Mesenteric fat pad (tissue), 1 donor: ENCODE measurements at places on chromosomes 3 and 15. TPM values are rescaled to one million over a fixed set of nuclear protein-coding genes. Genes with fewer than 3 reads are reported as not detected.

Gene MGLL
- 301 TPM for total RNA-seq

Gene PLCH1
- not detected for total RNA-seq

Gene ADIPOQ
- total RNA-seq = 1,676 TPM

Gene ACP3
- 2.5 TPM for total RNA-seq

Gene CIB1
- total RNA-seq = 58.0 TPM

Gene DPPA2
- total RNA-seq = not detected

Gene ZCWPW2
- 0.51 TPM for total RNA-seq

Gene AGBL1
- total RNA-seq = not detected

Gene SI
- total RNA-seq = 1.0 TPM

- no peak for DNase-seq
Observed at GRCh38 chr3:100057716-100058575, 56.4 kb downstream of the FILIP1L start.

GRCh38 chr3:126102530-126102951 lies 18.6 kb upstream of the SLC41A3 start:
- peak; percentile 82 for DNase-seq

GRCh38 chr3:61889259-61889658 lies 327.9 kb downstream of the PTPRG start:
- no peak for DNase-seq

DNA sequence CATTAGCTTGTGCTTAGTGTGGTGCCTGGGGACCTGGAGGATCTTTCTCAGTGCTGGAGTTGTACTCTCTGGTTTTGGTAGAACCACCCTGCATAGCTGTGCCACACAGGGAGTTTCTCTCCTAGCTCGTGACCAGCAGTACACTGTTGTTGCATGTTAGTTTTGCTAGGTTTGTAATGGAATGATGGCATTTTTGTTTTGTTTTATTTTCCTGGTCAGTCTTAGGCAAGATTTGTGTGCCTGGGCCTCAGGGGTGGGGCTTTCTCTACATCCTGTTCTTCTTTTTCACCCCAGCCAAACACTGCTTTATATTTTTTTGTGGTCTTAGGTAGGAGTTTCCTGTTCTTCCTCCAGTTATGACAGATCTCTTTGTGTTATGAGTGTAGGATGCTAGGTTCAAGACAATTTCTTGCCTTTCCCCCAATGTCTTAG lies 534.5 kb upstream of the KCNMB2 start:
- DNase-seq = no peak

GRCh38 chr15:69576035-69576526 lies 123.5 kb downstream of the RPLP1 start:
- DNase-seq = no peak

DNA sequence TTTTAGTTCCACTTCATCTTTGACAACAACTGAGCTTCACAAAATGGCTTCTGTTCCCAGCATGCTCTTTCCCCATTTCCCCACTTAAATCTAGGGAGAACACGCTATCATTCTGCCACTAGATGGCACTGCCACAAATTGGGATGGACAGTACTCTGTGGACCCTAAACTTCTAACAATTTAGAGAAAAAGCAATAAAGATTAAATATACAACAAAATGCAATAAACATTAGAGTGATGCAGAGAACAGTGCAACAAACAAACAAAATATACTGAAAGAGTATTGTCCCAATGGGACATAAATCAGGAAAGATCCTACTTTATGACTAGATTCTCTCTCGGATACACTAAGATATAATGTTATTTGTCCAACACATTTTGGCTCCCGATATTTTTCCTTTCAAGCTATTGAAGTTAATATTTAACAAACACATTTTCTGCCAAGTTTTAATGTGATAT lies 169.7 kb upstream of the TMCO5A start:
- no peak for DNase-seq

DNA sequence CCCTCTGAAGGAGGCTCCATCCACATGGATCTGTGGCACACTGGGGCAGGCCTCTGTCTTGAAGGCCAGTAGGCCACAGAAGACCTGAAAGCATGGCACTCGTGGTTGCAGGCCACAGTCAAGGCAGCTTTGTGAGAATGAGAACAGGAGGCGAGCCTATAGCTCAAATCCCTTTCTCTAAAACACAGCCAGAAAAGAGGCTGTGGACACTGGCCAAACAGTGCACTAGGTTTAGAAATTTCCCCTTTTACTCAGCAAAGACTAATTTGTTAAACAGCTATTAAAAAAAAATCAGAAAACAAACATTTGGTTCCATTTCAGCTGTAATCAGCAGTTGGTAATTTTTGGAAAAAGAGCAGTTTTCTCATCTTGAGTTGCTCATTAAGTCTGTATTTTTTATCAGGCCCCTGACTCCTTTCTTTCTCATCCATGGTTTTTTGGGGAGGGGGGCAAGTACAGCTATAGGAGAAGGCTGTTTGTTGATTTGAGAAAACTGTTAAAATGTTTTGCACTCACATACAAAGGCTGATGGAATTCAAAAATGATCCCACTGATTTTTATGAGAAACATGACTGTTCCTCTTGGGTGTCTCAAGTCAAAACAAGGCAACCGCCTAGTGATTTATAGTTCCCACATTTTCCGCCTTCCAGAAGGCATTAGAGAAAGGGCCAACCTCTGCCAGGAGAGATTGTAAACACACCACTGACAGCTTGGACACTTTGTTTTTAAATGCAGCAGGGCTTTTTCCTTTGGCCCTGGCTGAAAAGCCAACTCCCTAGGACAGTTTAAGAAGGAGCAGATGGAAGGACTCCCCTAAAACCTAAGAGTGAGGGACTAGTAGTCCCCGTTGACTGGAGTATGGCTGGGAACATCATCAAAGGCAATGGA lies 28.1 kb downstream of the PARP16 start:
- DNase-seq = no peak

DNA sequence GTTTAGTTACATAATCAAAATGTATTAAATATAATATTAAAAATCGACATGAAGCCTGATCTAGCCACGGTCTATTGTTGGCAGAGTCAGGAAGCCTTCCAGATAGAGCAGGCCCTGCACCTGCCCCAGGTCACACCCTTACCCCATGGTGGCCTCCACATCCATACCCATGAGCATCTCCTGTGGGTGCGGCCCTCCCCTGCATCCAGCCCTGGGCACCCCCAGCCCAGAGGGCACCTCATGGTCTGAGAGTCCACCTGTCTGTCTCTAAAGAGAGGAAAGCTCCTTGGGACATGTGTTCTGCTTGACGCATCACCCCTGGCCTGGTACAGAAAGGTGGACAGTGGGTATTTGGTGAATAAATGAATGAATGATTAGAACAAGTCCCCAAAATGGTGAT lies 37.2 kb upstream of the CSPG4 start:
- peak; percentile 62 for DNase-seq

GRCh38 chr15:55587321-55588069 lies 650 bp downstream of the PYGO1 start:
- no peak for DNase-seq

GRCh38 chr3:192930577-192930976 lies 12.9 kb upstream of the MB21D2 start:
- DNase-seq = no peak

DNA sequence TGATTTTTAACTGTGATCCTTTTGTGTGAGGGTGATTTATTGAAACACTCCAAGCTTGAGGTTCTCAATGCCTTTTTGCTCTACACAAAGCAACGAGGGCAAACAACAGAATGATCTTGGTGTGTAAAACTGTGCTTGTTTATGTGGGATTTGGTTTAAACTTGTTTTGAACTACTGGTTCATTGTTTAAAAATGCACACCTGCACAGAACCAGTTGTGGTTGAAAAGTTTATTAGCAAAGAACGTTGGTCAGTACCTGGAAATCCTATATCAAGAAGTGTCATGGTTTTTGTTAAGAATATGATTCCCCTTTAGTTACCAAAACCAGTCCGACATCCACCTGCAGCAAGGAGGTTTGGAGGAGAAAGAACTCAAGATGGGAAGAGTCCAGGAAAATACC lies 239.4 kb downstream of the WNT5A start:
- DNase-seq = no peak

DNA sequence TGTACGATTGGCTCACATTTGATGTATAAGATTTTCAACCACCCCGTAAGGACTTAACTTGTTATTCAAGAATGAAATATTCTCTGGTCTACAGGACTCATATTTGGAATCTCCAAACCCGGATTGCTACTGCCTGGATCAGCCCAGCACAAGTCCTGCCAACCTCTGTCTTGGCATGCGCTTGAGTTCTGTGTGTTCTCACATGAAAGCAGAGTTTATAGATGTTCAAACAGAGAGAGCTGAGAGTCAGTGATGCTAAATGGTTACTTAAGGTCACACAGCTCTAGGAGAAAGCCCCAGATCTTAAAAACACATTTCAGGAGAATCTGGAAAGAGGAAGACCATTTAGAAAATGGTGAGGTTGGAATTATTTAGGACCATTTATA lies 268.0 kb upstream of the TBL1XR1 start:
- DNase-seq = no peak

DNA sequence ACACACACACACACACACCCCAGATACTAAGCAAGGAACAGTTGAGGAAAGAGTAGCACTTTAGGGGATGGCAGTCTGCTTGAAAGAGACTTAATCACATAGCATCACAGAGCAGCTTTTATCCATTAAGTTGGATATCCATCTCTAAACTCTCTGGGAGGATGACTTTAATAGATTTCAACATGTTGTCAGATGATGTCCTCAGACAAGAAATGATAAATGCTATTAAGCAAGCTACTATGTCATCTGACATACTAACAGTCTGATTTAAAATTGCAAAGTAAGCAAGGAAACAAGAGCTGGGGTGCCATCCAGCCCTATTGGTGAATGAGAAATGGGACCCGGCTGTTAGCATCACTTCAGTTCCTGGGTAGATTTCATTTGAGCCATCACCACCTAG lies 136.9 kb downstream of the PLCL2 start:
- DNase-seq = no peak

- DNase-seq = no peak
Observed at GRCh38 chr3:14478956-14479550, 61.1 kb downstream of the GRIP2 start.

DNA sequence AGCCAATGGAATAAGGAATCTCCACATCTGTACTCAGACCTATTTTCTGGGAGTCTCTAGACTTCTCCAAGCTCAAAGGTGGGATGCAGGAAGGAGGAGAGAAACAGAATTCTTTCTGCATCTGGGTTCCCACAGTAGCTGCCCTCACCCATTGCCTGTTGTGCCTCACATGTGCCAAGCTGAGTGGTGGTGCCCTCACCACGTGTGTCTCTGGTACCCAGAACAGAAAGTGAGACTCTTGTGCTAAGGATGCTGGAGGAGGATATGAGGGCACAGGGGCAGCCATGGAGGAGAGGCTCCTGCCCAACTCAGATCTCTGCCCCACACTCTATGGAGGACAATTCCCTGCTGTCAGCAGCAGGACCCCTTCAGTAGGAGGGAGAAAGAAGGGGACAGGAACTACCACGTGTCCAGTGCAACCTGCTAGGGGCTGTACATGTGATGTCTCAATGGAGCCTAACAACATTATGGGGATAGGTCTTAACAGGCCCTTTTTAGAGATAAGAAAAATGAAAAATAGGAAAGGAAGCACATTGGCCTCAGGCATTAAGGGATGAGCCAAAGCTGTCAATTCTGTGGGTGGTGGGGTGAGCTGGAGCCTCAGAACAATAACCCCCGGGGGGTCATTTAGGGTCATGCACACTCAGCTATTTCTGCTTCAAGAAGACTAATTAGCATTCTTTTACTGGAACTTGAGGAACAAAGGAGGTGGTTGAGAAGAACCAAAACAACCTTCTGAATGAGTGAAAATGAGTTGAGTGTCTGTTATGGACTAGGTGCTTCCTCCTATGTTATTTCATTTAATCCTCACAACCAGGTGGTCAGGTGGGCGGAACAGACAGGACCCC lies 16.3 kb upstream of the NOX5 start:
- no peak for DNase-seq

- no peak for DNase-seq
Observed at GRCh38 chr15:88788816-88789215, 14.4 kb upstream of the ACAN start.

- DNase-seq = no peak
Observed at GRCh38 chr15:36110659-36110993, 468.8 kb upstream of the CDIN1 start.

GRCh38 chr3:97996988-97997387 lies 24.8 kb upstream of the RIOX2 start:
- DNase-seq = no peak
